ENCODE measurements at places on chromosomes 4 and X.

GRCh38 chr4:48195853-48196252 is 61.8 kb upstream of the TXK start:
- no peak for DNase-seq

- DNase-seq: no peak
Observed at GRCh38 chr4:124030147-124030546, 633.6 kb downstream of the SPRY1 start.

GRCh38 chrX:32443841-32444240 is 767.5 kb downstream of the DMD start:
- DNase-seq: no peak

DNA sequence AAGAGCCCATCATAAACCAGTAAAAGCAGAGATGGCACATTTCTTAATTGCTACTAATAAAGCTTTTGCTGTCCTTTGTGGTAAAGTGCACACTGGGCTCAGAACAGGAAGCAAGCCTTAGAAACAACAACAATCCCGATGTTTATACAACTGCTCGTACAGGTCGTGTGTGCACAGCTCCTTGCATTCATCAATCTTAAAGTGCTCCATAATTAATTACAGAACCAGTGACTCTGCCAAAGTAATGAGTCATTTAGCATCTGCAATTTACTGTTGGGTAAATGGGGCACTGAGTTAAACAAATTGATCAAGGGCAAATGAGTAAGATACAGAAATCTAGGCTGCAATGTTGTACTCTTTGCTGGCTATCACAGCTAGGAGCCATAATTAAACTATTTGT is 61.3 kb upstream of the TXK start:
- no peak for DNase-seq

- DNase-seq: no peak
Observed at GRCh38 chrX:49225858-49226257, 7.3 kb downstream of the CACNA1F start.

- no peak for DNase-seq
Observed at GRCh38 chrX:100418556-100418955, 8.5 kb upstream of the PCDH19 start.

GRCh38 chr4:174749091-174749490 is 80.0 kb downstream of the GLRA3 start:
- no peak for DNase-seq

DNA sequence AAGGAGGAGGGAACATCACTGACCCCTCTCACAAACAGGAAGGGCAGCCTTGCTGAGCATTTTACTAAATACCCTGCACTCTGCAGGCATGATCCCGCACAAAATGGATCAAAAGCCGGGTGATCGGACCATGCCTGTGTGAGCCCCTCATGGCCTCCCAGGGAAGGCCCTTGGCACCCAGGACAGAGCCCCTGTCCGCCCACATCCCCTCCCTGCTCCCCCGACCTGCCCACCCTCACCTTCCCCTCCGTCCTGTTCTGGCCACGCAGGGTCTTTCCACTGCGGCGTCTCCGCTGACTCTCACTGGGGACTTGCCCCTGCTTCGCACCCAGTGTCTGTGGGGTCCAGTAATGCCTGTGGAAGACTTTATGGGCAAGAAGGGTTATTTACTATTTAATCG is 105.0 kb downstream of the HMX1 start:
- DNase-seq: no peak

DNA sequence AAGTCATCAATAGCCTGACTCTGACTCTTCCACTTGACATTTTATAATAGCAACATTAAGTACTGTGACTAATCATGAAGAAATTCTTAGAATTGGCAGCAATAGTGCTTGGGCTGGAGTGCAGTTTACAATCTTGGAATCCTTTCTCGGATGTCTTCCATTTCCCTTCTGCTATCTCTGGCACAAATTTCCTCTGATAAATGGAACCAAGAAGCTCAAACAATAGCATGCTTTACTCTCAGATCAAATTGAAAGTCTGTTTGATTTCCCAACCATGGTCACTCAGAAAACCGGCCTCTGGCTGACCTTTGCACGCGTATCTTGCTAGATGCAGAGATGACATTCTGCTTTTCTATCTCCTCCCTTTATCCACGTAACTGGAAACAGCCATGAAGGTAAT is 99.0 kb upstream of the SPANXC start:
- no peak for DNase-seq

DNA sequence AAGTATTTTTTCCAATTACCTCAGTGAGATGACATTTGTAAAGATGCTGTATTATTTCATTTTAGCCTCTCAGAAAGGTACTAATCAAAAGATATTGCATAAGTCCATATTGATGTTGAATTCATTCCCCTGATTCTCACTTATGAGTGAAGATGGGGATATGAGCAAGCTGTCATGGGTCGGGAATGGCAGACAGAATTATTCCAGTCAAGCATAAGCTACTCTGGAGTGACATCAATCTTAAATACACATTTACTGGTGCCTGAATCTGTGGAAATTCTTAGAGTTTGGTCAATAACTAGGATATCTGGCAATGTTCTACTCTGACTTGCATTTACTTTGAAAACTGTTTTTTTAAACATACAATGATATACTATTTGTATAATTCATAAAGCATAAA is 283.8 kb upstream of the PCDH7 start:
- no peak for DNase-seq

DNA sequence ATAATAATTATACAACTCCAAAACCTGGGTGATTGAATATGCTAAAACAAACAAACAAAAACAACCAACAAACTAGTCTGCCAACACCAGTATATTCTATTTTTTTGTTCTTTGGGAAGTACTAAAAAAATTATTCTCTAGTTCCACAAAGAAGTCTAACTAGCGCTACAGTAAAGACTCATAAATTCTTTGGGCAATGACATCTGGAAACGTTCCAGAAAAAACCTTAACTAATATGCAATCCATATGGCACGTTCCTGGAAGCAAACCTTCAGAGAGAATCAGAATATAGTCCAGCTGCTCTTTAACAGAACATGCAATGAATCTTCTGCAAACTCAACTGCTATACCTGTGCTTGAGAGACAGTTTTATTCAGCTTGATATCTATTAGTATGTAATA is 500.1 kb downstream of the TRAM1L1 start:
- no peak for DNase-seq

- DNase-seq: no peak
Observed at GRCh38 chrX:39144956-39145355, 343.7 kb downstream of the MID1IP1 start.

- DNase-seq: no peak
Observed at GRCh38 chr4:122960611-122961000, 38.2 kb upstream of the NUDT6 start.

- DNase-seq: peak; percentile 31
Observed at GRCh38 chrX:110407910-110408545, 49.4 kb downstream of the RTL9 start.

DNA sequence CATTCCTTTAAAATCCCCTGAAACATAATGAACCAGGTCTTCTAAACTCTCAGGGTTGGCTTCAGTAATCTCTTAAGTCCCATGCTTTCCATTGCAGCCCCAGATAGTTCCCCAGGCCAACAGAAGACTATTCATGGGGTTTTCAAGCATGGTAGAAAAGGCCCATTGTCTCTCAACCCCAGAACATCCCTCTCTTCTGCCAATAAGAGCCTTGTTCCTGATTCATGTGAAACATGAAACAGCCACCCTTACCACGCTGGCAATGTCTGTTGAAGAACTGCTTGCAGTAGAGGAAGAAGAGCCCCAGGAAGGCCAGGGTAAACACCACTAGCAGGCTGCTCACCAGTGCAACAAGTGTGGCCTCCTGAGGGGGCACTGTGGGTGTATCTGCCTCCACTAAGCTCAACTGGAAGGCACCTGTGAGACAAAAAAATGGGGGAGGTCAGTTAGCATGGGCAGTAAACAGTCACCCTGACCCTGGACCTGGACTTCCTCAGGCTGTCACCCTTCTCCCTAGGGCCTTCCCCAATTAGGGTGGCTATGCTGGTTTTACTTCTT is 36.4 kb downstream of the EDA2R start:
- no peak for DNase-seq

GRCh38 chrX:499870-500364 is 113.2 kb upstream of the PPP2R3B start:
- DNase-seq: no peak

DNA sequence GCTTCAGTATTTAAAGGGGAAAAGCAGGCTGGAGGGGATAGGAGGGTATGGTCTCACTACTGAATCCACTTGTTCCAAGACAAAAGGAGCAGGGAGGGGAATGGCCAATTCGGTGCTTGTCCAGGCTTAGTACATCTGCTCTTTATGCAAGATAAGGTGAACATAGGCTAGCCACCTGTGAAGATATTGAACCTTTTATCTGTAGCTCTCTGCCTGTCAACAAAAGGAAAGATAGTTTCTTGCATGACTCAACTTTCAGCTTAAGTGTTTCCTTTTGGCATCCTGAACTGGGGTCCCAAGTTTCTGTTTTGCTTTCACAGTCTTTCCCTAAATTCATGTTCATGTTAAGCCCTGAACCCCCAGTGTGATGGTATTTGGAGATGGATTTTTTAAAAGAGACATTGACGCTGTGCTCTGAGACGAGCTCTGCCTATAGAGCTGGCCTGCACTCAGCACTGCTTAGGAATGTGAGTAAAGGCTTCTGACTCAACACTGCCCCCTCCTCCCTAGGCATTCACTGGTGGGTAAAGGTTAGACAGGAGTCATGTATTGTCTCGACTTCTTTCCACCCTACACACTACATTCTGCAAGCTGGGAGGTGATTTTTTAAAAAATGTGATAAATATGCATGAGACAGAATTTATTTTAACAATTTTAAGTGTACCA is 28.2 kb downstream of the FAM149A start:
- DNase-seq: no peak

DNA sequence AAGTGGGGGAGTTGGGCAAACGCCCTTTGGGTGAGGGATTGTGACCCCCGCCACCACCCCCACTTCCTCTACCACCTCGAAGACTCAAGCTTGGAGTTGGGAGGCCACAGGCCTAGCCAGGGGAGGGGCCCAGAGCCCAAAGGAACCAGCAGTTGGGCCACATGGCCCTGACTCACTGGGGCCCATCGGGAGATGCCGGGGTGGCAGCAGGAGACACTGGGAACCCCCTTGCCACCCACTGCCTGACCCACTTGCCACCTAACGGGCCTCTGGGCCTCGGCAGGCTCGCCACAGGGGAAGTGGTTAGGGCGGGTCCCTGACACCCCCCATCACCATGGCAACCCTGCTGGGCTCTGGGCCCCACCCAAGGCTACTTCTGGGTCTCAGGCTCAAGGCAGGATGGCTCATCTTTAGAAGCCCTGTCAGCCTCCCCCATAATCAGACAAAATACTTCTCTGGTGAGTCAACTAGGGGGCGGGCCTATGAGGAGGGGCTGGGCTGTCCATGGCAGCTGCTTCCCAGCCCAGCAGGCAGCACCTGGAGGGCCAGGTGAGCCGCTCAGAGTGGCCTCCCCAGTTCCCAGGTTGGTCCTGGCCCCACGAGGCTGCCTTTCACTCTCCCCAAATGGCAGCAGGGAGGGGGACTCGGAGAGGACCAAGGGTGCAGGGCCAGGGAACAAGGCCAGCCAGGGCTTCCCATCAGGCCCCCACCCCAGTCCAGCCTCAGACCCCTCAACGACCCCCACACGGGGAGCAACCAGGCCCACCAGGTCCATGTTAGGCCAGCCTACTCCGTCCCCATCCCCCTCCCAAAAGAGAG is 5.6 kb downstream of the FLNA start:
- DNase-seq: peak; percentile 90

DNA sequence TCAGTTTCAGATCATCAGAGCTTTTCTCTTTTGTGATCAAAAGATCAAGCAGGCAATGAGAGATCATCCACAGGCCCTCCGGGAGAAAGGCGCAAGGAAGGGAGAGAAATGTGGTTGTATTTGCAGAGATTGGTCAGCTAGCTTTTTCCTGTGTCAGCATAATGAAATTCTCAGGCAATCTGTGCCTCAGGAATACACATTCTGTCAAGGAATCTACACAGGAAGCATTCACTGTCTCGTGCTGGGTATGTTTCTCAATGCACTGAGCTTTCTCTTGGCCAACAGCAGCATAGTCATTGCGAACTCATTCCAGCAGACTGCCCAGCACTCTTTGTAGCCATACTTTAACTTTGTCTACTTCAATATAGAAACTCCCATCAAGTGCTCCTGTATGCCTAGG is 413.7 kb downstream of the PPP3CA start:
- no peak for DNase-seq

- no peak for DNase-seq
Observed at GRCh38 chrX:119728487-119728886, 29.9 kb upstream of the SOWAHD start.

DNA sequence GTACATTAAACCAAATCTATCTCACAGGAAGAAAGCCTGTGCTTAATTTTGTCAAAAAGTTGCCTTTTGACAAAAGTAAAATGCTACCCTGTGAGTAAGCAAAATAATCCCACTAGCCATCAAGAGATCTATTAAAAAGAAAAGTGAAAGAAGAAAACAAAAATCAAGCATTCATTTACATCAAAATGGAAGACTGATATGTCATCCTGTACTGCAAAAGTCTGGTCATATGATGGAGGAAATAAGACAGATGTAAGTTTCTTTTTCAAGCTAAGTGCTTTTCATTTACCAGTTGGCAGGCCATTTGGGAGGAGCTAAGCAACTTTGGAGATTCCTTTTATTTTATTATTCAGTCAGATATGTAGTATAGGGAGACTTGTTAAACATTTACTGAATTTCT is 387.4 kb downstream of the SPOCK3 start:
- DNase-seq: no peak

DNA sequence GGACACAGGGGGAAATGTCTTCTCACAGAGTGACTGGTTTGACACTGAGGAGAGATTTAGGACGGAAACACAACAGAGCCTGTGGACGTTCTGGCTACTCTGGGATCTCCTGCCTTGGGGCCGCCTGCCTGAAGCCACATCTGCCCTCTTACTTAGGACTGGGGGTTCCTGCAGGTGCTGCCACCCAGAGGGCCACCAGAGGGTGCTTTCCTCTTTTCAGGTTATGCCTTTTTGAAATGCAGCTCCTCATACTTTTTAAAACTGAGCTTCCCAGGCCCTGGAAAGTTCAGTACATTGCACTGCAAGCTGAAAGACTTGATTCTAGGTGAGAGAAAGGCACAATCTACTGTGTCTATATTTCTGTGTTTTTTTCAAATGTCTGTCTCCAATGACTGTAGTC is 92.2 kb upstream of the PGRMC2 start:
- no peak for DNase-seq

DNA sequence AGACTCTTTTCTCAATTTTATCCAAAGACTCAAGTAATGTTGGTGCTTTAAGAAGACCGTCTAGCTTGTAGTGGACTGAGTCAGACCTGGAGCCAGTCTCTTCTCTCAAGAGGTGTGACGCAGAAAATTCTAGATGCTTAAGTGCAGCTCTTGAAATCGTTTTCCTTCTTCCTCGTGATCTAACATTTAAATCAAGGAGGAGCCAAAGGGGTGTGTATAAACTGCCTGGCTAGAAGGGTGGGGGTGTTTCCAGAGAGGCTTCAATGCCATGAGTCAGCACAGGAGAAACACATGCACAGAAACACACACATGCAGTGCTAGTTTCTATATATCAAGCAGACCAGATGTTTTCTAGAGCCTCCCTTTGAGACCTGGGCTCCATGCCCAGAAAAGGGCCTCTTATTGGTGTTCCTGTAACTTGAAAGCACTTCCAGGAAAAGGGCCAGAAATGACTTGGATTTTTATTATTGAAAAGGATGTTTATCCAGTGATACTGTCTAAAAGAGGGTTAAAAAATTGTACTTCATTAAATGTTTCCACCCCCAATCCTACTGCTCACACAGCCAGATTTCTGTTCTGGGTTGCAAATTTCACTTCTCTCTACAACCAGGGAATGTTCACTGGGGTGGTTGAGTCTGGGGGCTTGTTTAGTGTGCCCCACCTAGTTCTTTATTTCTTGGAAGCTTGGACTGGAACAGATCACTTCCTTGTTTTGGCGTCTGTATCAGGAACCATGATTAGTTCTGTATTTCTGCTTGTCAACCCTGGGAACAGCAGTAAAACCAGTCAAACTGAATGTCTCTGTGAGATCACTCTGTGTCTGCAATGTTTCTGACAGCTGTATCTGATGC is at the start of gene CLIC2:
CLIC2 (minus strand) TSS at position 129 of the 851 bp plus-strand sequence. CDS start 187 bp downstream, outside the sequence.
- no peak for DNase-seq

All from activated T-cell treated with anti-CD3 and anti-CD28 coated beads, Interleukin-2, amount 50 U/mL, for 4 hours (primary cell).